Right renal pelvis (tissue), 4 donors: ENCODE measurements at places on chromosomes 7 and 10. TPM values are rescaled to one million over a fixed set of nuclear protein-coding genes. Genes with fewer than 3 reads are reported as not detected.
A peak's percentile ranks its signal among the peaks of the same experiment; 100 is the strongest.

DNA sequence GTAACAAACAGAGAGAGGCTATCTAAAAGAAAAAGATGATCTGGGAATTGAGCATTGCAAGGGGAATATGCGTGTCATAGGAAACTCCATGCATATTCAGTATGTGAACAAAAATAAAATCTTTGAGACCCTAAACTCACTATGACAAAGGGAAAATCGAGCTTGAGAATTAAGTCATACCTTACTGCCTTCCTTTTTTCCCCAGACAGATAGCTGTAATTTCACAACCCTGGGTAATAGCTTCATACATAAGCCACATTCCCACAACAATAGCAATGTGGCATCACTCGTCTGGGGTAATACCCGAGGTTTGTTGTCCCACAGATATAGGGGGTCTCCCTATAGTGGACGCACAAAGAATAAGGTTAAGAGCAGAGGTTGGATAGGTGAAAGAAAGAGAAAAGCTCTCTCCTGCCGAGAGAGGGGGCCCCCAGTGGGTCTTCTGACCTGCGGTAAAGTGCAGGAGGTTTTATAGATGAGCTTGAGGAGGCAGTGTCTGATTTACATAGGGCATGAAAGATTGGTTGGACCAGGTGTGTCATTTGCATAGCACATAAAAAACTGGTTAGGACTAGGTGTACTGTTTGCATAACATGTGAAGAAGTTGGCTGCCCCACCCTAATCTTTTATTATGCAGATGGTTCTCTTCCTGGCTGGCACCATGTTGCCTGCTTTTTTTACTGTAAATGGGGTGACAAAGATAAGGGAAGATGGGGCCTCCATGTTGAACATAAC, 11.6 kb downstream of the CYP3A43 start:
- DNase-seq: no peak

GRCh38 chr10:45471531-45472310, 97.7 kb downstream of the ALOX5 start:
- no peak for DNase-seq

DNA sequence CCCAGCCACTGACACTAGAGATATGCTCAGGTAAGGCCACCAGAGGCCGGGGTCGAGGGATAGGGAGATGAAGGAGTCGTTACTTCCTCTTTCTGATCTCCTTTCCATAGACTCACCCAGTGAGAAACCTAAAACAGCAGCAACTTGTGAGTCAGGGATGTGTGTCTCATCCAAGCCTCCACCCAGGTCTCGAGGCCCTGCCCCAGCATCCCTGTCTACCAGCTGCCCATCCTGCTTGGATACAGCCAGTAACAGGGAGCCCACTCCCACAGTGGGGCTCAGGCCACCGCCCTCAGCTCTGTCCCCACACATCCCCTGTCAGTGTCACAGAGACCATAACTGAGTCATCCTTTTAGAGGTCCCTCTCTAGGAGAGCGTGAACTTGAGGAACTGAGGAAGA, 49.6 kb upstream of the CHST15 start:
- no peak for DNase-seq

SPAG6 gene
- polyA plus RNA-seq: 0.97 TPM

DNA sequence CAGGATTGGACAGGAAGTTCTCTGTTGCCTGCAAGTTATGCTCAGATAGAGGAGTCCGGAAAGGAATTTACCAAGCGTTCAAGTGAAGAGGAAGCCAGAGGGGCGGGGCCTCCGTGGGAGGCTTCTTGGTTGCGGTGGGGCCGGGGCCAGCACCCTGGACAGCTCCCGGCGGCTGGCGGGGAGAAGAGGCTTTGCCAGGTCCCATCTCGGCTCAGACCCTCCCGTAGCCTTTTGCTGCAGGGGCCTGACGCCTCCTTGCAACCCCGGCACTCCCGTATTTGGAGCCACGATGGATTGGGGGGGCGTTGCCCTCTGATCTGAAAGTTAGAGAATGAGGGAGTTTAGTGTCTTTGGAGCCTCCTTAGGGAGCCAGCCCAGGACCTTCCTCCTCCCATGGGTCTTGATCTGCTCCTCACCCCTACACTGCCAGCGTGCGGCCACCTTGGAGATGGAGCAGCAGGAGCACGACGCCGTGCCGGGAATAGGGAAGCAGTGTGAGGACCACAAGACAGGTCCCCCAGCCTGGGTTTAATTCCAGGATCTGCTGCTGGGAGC, 3.1 kb upstream of the SLC18A3 start:
- peak; percentile 45 for DNase-seq

ADCYAP1R1 gene
- 0.86 TPM for polyA plus RNA-seq

GRCh38 chr10:122234416-122234815, 36.7 kb upstream of the BTBD16 start:
- DNase-seq: no peak

PON3 gene
- 3.1 TPM for polyA plus RNA-seq

DNA sequence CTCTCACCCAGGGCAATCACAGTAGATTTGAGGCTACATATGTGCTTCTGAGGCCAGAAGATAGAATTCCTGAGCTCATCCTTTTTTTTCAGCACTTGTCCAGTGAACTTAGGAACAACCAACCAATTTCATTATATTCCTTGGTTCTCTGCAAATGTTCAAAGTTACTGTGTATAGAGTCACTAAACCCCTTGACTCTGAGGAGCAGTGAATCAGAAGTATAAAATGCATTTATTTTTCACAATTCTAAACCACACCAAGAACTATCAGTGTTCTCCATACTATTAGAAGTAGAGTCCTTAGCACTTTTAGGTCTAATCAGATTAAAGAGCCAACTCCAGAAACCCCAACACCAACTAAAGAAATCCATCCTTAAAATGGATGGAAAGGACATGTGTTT, 19.6 kb upstream of the PAPSS2 start:
- no peak for DNase-seq

DNA sequence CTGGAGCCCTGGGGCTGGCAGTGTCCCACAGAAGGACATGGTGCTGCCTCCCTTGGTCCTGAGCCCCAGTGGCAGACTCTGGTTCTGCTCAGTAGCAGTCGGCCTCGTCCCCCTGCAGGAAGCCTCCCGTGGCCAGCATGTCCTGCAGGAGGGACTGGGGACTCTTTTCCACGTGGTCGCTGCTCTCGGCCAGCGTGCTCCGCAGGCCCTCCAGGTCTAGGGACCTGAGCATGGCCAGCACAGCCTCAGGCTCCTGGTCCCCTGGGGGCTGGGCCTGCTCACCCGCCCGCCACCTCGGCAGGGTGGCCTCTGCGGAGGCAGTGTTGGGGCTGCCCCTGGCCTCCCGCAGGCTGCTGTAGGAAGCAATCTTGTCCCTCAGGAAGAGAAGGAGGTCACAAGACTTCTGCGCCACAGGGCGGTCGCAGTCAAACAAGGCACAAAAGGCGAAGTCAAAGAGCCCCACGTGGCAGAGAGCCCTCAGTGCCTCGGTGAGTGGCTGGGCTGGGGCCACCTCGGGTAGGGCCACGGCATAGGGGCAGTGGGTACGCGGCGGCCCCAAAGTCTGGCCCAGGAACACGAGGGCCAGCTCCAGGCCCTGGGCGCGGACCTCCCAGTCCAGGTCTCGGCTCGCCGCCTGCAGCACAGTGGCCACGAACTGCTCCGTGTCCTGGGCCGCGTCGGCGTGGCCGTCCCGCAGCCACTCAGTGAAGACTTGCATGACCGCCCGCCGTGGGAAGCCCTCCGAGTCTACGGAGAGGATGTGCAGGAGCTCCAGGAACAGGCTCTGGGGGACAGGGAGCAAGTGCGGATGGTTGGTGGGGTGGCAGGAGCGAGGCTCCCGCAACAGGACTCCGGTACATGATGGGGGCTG, 17.1 kb downstream of the BRAT1 start:
- no peak for DNase-seq

GRCh38 chr10:50575477-50576244, 48.1 kb downstream of the SGMS1 start:
- DNase-seq: no peak

- DNase-seq: no peak
Observed at GRCh38 chr10:1043532-1043995, 5.4 kb downstream of the IDI1 start.

DNA sequence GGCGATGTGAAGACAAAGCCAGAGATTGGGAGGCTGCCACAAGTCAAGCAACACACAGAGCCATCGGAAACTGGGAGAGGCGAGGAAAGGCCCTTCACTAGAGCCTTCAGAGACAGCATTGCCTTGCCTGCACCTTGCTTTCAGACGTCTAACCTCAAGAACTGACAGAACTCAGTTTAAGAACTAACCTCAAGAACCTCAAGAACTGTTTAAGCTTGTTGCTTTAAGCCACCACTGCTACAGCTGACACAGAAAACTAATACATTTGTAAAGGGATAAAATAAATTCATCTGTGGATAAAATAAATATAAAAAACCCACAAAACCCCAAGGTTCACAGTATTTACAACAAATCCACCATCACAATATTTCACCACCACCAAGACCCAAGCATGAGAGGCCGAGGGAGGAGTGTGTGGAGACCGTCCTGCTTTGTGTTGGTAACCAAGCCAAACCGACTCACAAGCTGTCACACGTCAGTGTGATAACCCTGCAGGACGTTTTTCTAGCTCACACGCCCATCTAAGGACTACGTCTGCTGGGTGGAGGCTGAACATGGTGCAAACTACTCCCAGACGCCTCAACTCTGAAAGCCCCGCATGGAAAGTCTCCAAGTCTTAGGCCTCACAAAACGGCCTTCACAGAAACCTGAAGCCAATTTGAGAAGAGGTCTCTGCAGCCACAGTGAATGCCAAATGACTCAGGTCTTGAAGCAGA, 116.8 kb downstream of the ABLIM1 start:
- DNase-seq: no peak

GRCh38 chr7:81120803-81121202, 202.0 kb upstream of the SEMA3C start:
- DNase-seq: no peak

DNA sequence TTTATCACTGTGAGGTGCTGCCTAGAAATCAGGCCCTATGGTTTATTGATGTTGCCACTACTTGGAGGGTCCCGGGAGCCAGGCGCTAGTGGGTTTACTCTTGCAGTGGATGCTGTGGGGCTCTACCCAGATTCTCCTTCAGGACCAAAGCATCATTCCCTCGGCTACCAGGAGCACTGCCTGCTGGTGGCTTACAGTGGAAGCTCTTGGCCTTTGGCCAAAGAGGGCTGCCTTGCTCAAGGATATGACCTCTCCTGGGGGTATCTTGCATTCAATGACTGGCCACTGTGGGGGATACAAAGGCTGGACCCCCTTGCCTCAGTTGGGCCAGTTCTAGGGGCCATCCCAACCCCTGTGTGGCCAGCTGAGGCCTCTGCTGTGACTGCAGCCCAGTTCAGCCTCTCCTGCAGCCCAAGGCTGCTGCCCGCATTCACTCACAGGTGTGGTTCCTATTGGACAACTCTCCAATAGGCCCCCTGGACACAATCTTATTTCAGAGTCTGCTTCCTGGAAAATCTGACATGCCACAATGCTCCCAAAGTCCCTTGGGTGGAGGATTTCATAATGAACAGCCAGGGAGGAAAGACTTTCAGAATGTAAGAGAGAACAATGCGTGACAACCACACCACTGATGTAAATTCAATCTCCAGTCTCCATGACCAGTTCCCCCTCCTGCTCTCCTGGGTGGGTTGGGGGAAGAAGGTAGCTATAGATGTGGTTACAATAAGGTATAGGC, 196.3 kb downstream of the SNX10 start:
- DNase-seq: no peak

GRCh38 chr7:28435152-28435551, 22.8 kb downstream of the CREB5 start:
- no peak for DNase-seq

GRCh38 chr7:137538361-137538762, 194.8 kb upstream of the PTN start:
- no peak for DNase-seq

- DNase-seq: no peak
Observed at GRCh38 chr10:7610026-7610425, 56.7 kb downstream of the ITIH5 start.

GRCh38 chr7:1362301-1362700, 97.0 kb downstream of the MICALL2 start:
- no peak for DNase-seq

KIF11 gene
- polyA plus RNA-seq: 38.4 TPM

- no peak for DNase-seq
Observed at GRCh38 chr7:33130184-33130583, 820 bp downstream of the BBS9 start.

- no peak for DNase-seq
Observed at GRCh38 chr7:26052706-26053105, 99.3 kb upstream of the NFE2L3 start.

DNA sequence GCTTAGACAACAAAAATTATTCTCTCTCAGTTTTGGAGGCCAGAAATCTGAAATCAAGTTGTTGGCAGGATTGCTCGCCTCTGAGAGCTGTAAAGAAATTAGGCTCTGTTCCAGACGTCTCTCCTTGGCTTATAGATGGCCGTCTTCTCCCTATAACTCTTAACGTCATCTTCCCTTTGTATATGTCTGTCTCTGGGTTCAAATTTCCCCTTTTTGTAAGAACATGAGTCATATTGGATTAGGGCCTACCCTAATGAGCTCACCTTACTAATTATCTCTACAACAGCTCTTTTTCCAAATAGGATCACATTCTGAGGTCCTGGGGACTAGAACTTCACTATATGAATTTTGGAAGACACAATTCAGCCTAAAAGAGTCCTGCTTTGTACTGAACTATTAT, 22.4 kb downstream of the GALNTL5 start:
- DNase-seq: no peak

DNA sequence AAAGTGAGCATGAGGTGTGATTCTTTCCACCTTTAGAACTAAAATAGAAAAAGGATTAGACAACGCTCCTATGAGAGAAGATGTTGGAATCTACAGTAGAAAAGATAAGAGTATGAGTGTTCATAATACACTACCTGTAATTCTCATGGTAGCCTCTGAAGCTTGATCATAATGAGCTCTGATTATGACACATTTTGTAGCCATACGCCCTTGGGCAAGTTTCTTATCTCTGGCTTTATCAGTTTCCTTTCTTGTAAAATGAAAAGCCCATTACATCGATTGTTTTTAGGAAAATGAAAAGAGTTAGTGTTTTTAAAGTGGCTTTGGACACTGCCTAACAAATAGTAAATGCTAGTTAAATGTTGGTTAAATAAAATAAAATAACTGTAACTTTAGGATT, 22.4 kb upstream of the PRSS58 start:
- DNase-seq: no peak

CYP26C1 gene
- not detected for polyA plus RNA-seq

DNA sequence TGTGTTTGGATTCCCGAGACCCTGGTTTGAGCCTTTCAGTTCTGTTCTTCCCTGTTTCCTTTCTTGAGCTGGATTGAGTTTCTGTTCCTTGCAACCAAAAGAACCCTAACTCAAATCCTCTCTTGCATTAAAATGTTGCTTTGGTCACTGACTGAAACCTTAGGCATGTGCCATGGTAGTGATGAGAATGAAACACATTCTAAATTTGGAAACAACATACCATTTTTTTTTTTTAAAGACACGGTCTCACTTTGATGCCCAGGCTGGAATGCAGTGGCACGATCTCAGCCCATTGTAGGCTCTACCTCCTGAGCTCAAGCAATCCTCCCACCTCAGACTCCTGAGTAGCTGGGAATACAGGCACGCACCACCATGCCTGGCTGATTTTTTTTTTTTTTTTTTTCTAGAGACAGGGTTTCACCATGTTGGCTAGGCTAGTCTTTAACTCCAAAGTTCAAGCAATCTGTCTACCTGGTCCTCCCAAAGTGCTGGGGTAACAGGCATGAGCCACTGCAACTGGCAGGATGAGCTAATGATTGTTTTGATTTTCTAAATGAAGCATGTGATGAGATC, 8.4 kb downstream of the THAP5 start:
- DNase-seq: no peak

- peak; percentile 68 for DNase-seq
Observed at GRCh38 chr7:95246831-95247370, 77.4 kb downstream of the PON1 start.

GRCh38 chr10:58973235-58973595, 203.2 kb upstream of the PHYHIPL start:
- DNase-seq: no peak

ANKRD22 gene
- polyA plus RNA-seq: 0.91 TPM

- no peak for DNase-seq
Observed at GRCh38 chr10:84214612-84215235, 10.6 kb downstream of the LRIT2 start.
